K562 (cell line): ENCODE measurements at places on chromosomes 2 and 18. TPM values are rescaled to one million over a fixed set of nuclear protein-coding genes. Genes with fewer than 3 reads are reported as not detected.

ATP6V1B1 gene
- total RNA-seq: not detected in 2 replicates

RPRM gene
- total RNA-seq: not detected in 2 replicates

- no peak for DNase-seq
These were observed 41.1 kb downstream of the MBD2 start for GRCh38 chr18:54183390-54183789.

DNA sequence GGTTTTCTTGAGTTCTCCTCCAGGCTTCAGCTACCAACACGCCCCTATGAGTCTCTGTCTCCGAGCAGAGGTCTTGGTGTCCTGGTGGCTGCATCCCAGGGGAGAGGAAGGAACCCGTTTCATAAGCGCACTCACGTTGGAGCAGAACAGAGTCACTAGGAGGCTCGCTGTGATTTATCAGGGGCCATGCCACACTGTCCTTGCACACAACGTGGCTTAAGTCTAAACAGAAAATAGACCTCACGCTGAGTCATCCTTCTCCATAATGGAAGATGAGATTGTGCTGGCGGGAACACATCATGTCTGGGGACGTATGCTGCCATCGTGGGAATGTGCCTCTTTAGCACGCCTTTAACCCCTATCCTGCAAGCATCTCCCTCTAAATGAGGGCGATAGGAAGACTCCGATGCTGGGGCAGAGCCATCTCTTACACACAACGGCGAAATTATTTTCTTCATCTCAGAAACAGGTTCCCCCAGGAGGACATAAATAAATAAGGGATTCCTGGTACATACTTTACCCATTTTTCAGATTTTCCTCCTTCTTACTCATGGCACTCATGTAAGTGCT, 211.4 kb downstream of the KLHL29 start:
- DNase-seq: no peak

DNA sequence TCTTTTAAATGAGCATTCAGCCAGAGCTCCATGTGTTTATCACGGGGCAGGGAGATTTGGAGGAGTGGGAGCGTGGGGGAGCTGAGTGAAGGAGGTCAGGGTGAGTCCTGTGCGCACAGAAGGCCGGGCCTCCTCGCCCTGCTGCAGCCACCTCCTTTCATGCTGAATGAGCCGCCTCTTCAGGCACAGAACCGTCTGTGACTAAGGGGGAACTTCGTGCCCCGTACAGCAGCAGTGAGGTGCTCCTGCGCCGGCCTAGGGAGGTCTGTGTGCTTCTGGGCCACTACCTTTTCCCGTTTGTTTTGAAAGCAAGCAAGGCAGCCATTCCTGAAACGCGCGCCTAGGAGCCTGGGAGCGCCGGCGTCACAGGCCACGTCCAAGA, 27.1 kb upstream of the ZNF516 start:
- no peak for DNase-seq

DNA sequence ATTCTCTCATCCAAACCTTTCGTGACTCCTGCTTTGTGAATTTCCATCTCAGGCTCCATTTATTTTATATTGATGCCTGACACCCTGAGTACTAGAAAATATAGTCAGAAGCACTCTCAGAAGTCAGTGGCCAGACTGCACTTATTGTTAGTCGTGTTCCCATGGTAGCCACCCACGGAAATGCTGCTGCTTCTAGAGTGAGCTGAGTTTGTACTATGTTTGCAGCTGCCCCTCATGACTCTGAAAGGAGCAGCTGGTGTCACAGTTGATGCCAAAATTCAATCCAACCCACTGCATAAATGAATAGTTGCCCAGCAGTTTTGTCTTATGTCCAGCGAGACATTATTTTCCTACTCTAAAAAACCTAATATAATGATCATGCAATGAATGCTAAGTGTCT, 265.2 kb upstream of the SPHKAP start:
- DNase-seq: no peak

DNA sequence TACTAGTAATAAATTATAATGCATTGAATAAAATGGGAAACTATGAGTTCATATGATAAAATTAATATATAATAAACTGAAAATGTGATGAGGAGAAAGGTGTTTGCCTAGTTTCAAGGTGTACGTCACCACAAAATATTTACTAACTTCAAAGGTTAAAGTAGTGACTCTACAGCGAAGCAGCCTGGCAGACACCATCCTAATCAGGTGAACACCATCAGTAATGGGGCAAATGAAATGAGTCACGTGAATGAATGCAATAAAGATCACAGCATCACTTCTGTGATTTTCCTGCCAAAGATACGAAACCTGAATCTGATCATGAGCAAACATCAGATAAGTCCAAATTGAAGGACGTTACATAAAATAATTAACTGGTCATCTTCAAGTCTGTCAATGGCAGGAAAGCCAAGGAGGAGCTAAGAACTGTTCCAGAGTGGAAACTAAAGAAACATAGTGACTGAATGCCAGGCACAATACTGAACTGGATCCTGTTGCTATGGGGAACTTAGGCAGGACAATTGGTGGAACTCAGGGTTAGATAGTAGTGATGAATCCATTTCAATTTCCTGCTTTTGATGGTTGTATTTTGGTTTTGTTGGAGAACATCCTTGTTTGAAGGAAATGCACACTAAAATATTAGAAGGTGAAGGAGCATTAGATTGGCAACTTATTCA, 12.1 kb upstream of the NOSTRIN start:
- DNase-seq: no peak

NR4A2 gene
- 5.1 and 5.6 TPM in 2 replicates for total RNA-seq

GRCh38 chr2:98453531-98453930, 8.9 kb downstream of the INPP4A start:
- DNase-seq: no peak

GRCh38 chr2:139122711-139123158, 342.5 kb upstream of the NXPH2 start:
- DNase-seq: peak; percentile 5

DNA sequence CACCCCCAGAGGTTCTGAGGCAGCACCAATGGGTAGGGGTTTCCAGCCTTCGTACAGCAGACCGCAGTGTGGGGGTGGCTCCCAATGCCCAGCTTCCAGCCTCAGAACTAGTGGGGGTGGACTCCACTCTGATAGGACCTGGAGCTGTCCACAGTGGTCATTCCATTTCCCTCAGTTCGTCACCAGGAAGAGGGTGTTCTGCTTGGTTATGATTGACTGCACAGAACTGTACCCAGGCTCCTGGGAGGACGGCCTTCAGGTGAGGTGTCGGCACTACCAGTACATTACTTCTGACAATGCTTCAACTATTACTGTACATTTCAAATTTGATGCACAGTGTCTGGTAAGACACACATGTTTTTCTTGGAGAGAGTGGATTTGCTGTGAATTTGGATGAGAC, 150.3 kb upstream of the CAPN13 start:
- no peak for DNase-seq

- DNase-seq: no peak
These were observed 81.8 kb upstream of the CREB1 start for GRCh38 chr2:207448006-207448405.

DNA sequence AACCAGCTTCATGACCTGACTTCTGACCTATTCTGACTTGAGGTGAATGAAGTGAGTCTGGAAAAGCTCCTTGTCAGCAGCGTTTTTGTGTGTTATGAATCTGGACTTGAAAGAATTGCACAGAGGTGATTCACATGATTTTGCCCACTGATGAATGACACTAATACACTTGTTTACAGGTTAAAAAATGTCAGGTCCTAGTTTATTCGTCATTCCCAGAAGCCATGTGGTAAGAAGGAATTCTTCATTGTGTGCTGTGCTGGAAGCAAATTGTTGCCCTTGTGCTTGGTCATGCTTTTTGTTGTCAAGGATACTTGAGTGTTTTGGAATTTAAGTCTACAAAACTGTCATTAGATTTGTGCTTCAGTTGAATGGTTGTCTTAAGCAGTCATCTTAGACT, 15.5 kb downstream of the SEC11C start:
- DNase-seq: no peak

CAPN14 gene
- not detected in 2 replicates for total RNA-seq

DNA sequence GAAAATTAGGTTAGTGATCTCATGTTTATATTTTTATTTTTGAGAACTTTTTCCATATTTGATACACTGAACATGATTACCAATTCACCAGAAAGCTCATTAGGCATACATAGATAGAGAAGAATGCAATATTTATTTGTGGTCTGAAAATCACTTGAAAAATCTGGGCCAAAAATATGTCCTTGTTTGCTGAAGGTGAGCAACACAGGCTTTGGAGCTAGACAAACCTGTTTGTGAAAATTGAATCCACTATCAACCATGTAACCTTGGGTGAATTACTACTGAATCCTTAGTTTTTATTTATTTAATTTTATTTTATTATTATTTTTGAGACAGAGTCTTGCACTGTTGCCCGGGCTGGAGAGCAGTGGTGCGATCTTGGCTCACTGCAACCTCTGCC, 46.5 kb upstream of the ZSWIM2 start:
- DNase-seq: no peak

GRCh38 chr2:199704358-199705238, 146.4 kb downstream of the FTCDNL1 start:
- DNase-seq: peak; percentile 23

DNA sequence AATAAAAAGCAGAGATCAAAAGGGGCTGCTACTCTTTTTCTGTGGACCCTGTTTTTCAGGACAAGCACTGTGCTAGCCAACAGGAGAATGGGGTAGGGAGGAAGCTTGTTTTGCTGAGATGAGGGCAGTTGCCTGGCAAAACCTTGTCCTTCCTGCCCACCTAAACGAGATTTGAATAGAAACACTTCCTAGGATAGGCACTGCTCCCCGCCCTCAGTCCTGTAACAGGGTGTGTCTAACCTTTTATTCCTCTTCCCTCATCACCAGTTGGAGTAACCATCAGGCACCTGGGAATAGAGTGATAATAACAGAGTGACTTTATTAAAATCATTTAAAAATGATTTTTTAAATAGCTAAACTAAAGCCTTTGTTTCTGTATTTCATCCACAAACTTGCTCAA, 368.8 kb downstream of the LNPK start:
- DNase-seq: no peak

DNA sequence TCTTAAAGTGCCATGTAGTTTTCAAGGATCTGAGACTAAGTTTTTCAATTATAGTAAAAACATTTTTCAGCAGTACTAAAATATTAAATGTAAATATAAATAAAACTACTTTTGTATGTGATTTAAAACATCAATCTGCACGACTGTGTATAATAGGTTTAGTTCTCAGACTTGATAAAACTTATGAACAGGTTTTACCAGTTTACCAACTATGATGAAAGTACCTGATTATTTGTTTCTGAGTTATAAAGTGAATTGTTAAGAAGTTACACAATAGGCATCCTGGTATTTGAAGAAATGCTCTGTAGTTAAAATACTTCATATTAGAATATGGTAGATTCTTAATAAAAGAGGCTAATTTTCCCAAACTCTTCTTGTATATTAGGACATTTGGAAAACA, 14.8 kb downstream of the RELCH start:
- no peak for DNase-seq

CACNB4 gene
- 0.04 and 0.16 TPM in 2 replicates for total RNA-seq

DNA sequence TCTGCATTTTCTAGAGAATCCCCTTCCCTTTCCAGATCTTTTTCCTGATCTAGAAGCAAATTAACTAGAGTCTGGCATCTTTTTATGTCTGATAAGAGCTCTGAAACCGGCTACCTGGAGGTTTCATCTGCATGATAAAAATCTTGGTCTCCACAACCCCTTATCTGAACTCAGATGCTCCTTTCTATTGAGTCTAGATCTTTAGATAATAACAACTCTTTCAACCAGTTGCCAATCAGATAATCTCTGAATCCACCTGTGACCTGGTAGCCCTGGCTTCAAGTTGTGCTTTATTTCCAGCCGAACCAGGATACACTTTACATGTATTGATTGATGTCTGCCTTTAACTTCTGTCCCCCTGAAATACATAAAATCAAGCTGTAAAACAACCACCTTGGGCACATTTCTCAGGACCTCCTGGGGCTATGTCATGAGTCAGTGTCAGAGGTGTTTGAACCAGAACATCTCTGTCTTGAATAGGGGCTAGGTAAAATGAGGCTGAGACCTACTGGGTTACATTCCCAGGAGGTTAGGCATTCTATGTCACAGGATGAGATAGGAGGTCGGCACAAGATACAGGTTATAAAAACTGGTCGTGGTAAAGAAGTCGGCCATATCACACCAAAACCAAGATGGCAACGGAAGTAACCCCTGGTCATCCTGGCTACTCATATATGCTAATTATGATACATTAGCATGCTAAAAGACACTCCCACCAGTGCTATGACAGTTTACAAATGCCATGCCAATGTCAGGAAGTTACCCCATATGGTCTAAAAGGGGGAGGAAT, 20.8 kb downstream of the RALBP1 start:
- no peak for DNase-seq

DNA sequence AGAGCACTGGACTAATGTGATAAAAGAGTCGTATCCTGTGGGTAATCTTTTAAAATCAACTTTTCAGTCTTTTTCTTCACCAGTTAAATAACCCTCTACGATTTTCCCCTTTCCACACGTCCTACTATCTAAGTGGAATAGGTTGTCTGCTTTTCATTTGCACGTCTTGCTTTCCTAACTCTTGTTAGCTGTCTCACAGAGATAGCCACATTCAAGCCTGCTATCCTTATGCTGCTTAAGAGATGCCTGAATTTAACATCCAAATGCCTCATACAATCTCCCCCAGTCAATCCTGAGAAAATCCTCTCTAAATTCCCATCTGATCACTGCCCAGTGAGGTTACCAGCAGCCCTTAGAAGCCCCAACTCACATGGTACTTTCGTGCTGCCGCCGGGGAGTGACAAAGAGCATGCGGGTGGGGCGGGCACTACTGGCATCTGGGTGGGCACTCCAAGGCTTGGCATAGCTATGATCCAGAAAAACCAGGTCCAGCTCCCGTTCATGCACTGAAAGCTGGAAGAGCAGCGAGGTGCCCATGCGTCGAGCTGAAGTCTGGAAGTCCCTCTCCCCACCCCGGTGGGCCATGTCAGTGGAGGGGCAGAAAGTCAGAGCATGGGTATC, 1.5 kb downstream of the KANSL3 start:
- DNase-seq: peak; percentile 45

DSC2 gene
- total RNA-seq: 11.6 and 11.8 TPM in 2 replicates

DNA sequence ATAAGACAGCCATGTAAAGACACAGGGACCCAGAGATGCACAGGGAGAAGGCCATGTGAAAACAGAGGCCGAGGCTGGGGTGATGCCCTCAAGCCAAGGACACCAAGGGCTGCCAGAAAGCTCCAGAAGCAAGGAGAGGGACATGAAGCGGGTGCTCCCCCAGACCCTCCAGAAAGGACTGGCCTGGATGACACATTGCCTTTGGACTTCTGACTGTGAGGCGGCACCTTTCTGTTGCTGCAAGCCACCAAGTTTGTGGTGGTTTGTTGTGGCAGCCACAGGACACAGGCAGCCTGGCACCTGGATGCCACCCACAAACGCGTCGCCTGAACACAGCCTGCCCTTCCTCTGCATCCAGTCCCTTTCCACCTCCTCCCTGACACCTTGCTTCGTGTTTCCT, 67.1 kb downstream of the RHOB start:
- no peak for DNase-seq

DNA sequence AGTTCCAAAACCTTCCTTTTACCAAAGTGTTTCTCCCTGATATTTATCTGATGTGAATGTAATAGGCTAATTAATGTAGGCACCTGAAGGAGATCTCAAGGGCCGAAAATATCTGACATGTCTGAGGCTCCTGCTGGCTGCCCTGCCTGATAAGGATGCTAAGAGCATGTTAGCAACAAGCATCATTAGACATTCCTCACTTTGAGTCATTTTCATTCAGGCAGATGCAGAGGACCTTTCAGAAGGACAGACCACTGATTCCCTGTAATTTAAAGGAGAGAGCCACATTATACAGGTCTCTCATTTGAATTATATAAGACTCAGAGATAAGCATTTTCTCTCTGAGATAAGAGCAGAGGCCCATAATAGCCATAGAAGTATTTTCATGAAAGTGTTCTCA, 222.4 kb upstream of the NCKAP5 start:
- no peak for DNase-seq
